ENCODE measurements at places on chromosomes 2 and 18. TPM values are rescaled to one million over a fixed set of nuclear protein-coding genes. Genes with fewer than 3 reads are reported as not detected.
A peak's percentile ranks its signal among the peaks of the same experiment; 100 is the strongest.

RAPH1 gene
- 29.4 TPM for total RNA-seq

INPP1 gene
- 40.2 TPM for total RNA-seq

ALLC gene
- not detected for total RNA-seq

NT5DC4 gene
- not detected for total RNA-seq

LYG1 gene
- 0.29 TPM for total RNA-seq

GRCh38 chr2:218798767-218799504, 17.0 kb downstream of the CYP27A1 start:
- H3K27ac ChIP-seq = no peak overlapping the region
- no peaks in the 10 kb centered on the region for H3K27me3 ChIP-seq
- H3K36me3 ChIP-seq = no peaks in the 10 kb centered on the region
- DNase-seq = no peak
- no peak overlapping the region for H3K4me3 ChIP-seq
- H3K4me1 ChIP-seq = no peaks in the 10 kb centered on the region

GRCh38 chr2:99365661-99366060, 28.5 kb downstream of the EIF5B start:
- no peaks in the 10 kb centered on the region for H3K36me3 ChIP-seq
- no peak overlapping the region for H3K4me3 ChIP-seq
- H3K27me3 ChIP-seq = no peaks in the 10 kb centered on the region
- DNase-seq = no peak
- H3K27ac ChIP-seq = no peak overlapping the region

DNA sequence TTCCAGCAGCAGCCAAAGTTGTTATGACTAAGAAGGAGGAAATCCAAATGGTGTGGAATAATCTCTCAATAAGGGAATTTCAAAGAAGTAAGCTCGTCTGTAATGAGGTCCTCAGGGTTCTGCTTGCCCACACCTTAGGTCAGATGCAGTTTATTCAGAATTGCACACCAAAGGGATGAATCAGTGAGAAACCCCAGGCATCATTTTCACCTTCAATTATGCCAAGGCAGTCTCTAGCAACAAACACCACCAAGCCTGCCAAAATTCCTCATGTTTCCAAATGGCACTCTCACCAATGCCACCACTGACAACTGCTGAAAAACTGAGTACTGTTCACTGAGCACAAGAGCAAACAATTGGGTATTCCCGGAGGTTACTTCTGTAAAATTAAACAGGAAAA, 43.6 kb downstream of the KCNG3 start:
- no peak overlapping the region for H3K27ac ChIP-seq
- H3K36me3 ChIP-seq = no peaks in the 10 kb centered on the region
- no peak for DNase-seq
- no peaks in the 10 kb centered on the region for H3K4me1 ChIP-seq
- H3K27me3 ChIP-seq = no peaks in the 10 kb centered on the region

DNA sequence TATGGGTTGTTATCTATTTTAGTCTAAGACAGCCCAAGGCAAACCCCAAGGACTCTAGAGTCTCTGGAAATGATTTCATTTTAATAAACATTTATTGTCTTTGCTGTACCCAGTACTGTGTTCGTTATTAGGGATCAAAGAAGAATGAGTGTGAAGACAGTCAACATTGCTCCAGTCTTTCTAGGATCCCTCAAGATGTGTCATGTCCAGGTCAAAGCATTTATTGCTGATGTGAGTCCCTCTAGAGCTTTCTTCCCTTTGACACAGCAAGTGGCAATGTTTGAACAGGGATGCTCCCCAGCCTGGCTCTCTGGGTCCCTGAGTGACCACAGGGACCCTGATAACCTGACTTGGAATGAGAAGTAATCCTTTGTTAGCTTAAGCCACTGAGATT, 123.1 kb upstream of the STK17B start:
- DNase-seq = no peak
- no peaks in the 10 kb centered on the region for H3K4me1 ChIP-seq

- no peaks in the 10 kb centered on the region for H3K36me3 ChIP-seq
- DNase-seq = no peak
- H3K27me3 ChIP-seq = no peaks in the 10 kb centered on the region
- no peak overlapping the region for H3K27ac ChIP-seq
- no peaks in the 10 kb centered on the region for H3K4me1 ChIP-seq
Measured at GRCh38 chr2:58369594-58369993, 128.5 kb upstream of the FANCL start.

DNA sequence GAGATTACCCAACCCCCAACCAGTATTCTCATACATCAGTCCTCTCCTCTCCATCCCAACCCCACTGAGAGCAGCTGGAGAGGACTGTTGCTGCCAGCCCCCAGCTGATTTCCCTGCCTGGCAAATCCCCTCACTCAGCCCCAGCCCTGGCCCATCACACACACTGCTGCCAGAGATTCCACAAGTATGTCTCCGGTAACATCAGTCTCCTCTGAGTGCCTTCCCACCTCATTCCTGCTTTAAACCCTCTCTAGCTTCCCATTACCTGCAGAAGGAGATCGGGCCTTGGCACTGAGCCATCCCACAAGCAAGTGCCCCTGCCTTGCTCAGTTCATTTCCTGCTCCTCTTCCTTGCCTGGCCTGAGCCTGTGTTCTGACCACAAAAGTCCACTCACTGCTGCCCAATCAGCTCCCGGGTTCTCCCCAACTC, 50.6 kb upstream of the ZFP36L2 start:
- DNase-seq = peak; percentile 50
- no peaks in the 10 kb centered on the region for H3K36me3 ChIP-seq
- H3K4me1 ChIP-seq = peaks cover 8% of the 10 kb centered on the region
- H3K27me3 ChIP-seq = no peaks in the 10 kb centered on the region
- H3K4me3 ChIP-seq = no peak overlapping the region

GRCh38 chr2:184793176-184793575, 194.8 kb downstream of the ZNF804A start:
- no peaks in the 10 kb centered on the region for H3K27me3 ChIP-seq
- DNase-seq = no peak
- H3K27ac ChIP-seq = no peak overlapping the region
- no peaks in the 10 kb centered on the region for H3K4me1 ChIP-seq
- no peak overlapping the region for H3K4me3 ChIP-seq

GRCh38 chr2:26493566-26493965, 15.6 kb upstream of the OTOF start:
- DNase-seq = no peak
- H3K4me3 ChIP-seq = no peak overlapping the region
- H3K27ac ChIP-seq = no peak overlapping the region

DNA sequence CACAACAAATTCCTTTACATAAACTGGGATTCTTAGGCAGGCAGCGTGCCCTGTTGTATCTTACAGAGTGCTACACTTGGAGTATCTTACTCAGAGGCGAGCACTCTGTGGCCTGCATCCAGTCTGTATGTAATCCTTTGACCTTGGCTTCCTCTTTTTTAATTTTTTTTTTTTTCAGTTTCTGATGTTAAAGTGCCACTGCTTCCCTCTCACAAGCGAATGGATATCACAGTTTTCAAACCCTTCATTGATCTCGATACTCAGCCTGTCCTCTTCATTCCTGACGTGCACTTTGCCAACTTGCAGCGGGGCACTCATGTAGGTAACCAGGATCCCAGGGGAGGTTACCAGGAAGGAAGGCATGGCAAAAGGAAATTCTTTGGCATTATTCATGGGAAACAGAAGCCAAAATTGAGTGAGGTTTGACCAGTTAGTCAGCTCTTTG, 40.4 kb downstream of the GRHL1 start:
- no peaks in the 10 kb centered on the region for H3K36me3 ChIP-seq
- no peaks in the 10 kb centered on the region for H3K27me3 ChIP-seq
- H3K27ac ChIP-seq = no peak overlapping the region
- no peak for DNase-seq
- no peaks in the 10 kb centered on the region for H3K4me1 ChIP-seq

DNA sequence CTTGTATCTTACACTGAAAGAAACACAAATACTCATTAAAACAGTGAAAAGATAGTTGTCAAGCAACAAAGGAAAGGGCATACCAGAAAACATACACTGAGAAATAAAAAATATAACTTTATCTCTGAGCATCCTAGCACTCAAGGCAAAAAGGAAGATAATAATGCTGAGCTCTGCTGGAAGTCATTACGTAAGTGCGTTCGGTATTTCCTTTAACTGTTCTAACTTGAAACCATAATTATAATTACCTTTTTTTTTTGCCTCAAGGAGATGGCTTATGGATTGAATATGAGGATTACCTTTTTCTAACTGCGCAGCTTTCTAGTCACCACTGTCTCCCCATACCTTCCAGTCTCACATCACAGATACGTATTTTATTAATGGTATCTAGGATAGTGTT, 308.1 kb downstream of the GBX2 start:
- H3K27ac ChIP-seq = peak overlapping the region; percentile 34
- H3K4me1 ChIP-seq = no peaks in the 10 kb centered on the region
- H3K36me3 ChIP-seq = no peaks in the 10 kb centered on the region
- H3K4me3 ChIP-seq = no peak overlapping the region
- H3K27me3 ChIP-seq = no peaks in the 10 kb centered on the region

GRCh38 chr2:112954364-112954763, 23.4 kb upstream of the IL36G start:
- no peak overlapping the region for H3K27ac ChIP-seq
- DNase-seq = no peak

DNA sequence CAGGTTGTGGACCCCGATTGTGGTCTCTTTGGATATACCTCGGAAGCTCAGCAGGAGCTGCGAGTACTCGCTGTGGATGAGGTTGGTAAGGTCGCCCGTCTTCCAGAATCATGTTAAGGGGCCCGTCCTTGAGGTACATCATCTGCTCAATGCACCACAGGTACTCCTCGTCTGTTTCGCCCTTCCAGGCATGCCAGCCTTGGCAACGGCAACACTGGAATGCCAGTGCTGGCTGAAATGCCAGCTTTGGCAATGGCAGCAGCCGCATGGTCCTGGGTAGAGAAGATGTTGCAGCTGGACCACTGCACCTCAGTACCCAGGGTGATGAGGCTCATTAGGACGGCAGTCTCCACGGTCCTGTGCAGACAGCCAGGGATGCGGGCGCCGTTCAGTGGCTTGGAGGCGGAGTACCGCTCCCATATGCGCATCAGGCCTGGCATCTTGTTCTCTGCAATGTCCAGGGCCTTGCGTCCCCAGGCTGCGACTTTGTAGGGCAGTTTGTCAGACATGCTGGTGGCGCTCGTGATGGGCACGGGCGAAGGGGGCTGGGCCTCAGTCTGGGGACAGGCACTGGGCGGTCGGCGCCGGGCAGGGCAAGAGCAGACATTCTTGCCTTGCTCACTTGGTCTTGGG, 122.2 kb upstream of the NXPH2 start:
- no peaks in the 10 kb centered on the region for H3K36me3 ChIP-seq
- no peaks in the 10 kb centered on the region for H3K4me1 ChIP-seq
- no peak overlapping the region for H3K27ac ChIP-seq
- DNase-seq = no peak
- no peak overlapping the region for H3K4me3 ChIP-seq
- H3K27me3 ChIP-seq = no peaks in the 10 kb centered on the region

DNA sequence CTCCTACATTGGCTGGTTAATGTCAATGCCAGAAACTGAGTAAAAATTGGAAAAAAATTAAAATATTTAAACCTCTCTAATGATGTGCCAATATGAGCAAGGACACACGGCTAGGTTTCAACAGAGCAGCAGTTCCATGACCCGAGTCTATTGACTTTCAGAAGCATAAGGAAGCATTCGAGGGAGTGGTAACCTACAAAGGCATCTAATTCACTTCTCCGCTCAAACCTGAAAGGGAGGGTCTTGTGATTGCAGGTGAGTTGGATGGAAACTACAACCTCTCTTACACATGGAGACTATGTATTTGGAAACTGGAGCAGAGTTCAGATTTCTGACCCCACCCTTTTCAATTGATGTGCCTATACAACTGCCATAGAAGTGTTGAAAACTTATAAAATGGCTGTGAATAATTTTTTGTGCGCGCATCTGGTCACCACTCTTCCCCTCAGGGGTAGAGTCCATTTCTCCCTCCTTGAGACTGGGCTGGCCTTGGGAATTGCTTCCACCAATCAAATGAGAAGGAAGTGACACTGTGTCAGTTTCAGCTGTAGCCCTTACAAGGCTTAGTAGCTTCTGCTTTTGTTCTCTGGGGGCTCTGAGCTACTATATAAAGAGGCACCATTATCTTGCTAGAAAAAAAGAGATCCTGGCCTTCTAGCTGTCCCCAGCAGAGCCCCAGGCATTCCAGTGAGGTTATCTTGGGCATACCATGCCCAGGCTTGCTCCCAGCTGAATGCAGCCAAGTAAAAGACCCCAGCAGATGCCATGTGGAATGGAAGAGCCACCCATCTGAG, 278.0 kb downstream of the EPHA4 start:
- H3K36me3 ChIP-seq = no peaks in the 10 kb centered on the region
- no peak overlapping the region for H3K4me3 ChIP-seq
- H3K27ac ChIP-seq = no peak overlapping the region

- H3K27ac ChIP-seq = no peak overlapping the region
- H3K4me3 ChIP-seq = no peak overlapping the region
- DNase-seq = no peak
- no peaks in the 10 kb centered on the region for H3K27me3 ChIP-seq
Measured at GRCh38 chr2:177031438-177032180, 181.0 kb upstream of the HNRNPA3 start.

DNA sequence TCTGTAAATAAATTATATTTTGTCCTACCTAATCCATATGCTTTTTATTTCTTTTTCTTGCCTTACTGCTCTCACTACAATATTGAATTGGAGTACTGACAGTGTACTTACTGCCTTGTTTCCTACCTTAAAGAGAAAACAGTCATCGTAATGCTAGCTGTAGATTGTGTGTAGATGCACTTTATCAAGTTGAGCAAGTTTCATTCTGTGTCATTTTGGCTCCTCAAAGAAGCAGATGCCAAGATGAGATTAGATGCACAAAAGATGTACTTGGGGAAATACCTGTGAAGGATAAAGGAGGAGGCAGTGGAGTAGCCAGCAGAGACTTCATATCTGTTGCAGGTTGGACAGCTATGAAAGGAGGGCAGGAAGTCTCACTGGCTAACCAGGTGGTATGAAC, 145.5 kb downstream of the FTCDNL1 start:
- H3K4me1 ChIP-seq = no peaks in the 10 kb centered on the region
- no peak for DNase-seq
- H3K27ac ChIP-seq = no peak overlapping the region
- H3K27me3 ChIP-seq = no peaks in the 10 kb centered on the region

GRCh38 chr2:105812180-105813044, 67.7 kb downstream of the NCK2 start:
- no peaks in the 10 kb centered on the region for H3K36me3 ChIP-seq
- peak overlapping the region; percentile 32 for H3K27ac ChIP-seq
- H3K4me1 ChIP-seq = no peaks in the 10 kb centered on the region
- DNase-seq = peak; percentile 44

DNA sequence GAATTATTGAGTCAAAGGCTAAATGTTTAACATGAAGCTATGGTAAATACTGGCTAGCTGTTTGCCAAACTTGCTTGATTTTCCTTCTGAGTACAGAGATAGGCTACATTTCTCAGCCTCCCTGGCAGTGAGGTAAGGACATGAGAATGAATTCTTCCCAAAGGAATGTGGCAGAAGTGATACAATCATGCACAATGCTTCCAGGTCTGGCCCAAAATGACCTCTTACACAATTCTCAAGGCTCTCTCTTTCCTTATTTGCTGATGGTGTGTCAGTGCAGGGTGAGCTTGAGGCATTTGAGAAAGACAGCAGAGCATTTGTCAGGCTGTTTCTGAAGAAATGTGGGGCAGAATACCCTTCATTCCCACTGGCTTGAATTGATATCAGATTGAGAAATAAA, 95.6 kb upstream of the NABP1 start:
- no peaks in the 10 kb centered on the region for H3K27me3 ChIP-seq
- H3K27ac ChIP-seq = no peak overlapping the region
- H3K4me1 ChIP-seq = no peaks in the 10 kb centered on the region
- no peak overlapping the region for H3K4me3 ChIP-seq
- no peaks in the 10 kb centered on the region for H3K36me3 ChIP-seq
- DNase-seq = no peak

Measured in uterus (tissue), 4 donors.